ENCODE measurements at places on chromosomes 2 and 18.
A peak's percentile ranks its signal among the peaks of the same experiment; 100 is the strongest.

GRCh38 chr18:51711298-51711889 is 513.9 kb upstream of the MEX3C start:
- no peak for DNase-seq

DNA sequence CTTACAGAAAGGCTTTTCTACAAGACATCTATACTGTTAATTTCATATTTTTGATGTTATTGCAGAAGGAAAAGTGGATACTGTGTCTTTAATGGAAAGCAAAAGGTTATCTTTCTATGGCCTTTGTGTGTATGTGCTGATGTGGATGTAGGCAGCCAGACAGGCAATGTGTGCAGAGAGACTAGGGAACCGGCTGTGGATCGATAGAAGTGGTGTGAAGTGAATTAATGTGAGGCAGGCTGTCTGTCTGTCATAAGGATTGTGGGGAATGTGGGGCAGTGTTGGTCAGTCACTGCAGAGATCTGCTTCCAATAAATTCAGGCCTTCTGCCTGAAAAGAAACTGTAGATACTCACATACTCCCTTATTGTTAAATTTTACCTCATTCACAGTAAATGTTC is 156.7 kb downstream of the WDR7 start:
- DNase-seq = no peak

DNA sequence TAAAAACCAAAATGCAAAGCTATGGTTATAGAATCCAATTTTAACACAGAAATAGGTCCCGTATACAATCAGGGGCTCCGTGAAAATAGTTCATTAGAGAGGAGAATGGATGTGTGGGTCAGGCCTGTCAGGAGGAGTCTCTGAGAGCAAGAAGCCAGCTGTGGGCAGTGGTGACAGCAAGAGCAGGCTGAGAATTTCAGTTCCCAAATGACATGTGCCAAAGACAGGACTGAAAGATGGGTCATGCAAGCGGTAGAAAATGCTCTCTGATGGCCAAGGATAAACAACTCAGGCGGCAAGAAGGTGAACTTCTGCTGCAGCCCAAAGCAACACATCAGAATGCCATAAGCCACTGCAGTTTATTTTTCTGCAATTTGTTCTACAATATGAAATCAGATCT is 100.4 kb downstream of the CCDC141 start:
- DNase-seq = no peak

DNA sequence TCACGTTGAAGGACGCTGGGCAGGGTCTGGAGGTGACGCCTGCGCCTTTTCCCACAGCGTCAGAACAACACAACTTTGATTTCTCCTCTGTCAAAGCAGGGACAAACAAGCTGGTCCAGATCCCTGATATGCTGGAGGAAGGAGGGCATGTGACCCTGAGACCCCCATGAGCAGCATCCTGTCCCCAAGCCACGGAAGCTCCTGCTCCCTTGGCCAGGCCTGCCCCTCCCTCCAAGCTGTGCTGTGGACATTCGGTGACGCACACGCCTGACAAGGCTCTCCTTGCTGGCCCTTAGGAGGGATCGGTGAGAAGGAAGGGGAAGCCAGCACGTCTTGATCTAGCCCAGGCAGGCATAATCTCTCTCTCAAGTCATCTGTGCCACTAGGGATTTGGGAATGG is 11.3 kb downstream of the MLPH start:
- no peak for DNase-seq

- DNase-seq = no peak
Observed at GRCh38 chr2:191043438-191043837, 29.5 kb upstream of the STAT1 start.

- no peak for DNase-seq
Observed at GRCh38 chr2:3644246-3644525, 13.8 kb upstream of the ALLC start.

DNA sequence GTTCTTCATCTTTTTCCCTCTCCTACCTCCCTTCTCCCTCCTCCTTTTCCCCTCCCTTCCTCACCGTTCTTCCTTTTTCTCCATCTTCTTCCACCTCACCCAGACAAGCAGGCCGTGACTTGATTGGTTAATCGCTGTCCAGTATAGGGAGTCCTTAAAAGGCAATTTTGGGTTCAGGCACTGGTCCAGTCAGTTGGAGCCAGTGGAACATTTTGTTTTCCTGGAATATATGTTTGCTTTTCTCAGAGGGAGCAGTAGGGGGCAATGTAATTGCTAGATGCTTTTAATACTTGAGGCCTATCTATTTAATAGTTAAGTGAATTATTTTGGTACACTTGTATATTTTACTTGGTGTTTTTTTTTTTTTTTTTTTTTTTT is 15.0 kb downstream of the ELAC1 start:
- DNase-seq = no peak

- peak; percentile 41 for DNase-seq
Observed at GRCh38 chr2:230908595-230909191, 16.3 kb downstream of the GPR55 start.

DNA sequence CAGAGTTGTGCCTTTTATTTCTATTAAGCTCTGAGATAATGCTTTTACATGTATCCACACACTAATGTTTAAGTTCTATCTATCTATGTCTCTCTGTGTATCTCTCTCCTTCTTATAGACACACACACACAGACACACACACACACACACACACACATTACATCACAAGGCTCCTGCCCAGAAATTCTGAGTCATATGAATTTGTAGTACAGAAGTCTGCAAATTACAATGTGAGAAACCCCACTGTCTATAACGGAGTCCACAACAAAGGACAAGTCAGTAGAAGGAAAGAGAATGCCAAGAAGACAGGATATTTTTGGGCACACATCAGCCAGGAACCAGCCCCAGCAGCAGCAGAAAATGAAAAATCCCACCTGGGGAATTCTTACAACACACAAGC is 142.4 kb downstream of the EN1 start:
- no peak for DNase-seq

GRCh38 chr18:35406666-35407065 is 29.5 kb upstream of the ZNF396 start:
- no peak for DNase-seq

DNA sequence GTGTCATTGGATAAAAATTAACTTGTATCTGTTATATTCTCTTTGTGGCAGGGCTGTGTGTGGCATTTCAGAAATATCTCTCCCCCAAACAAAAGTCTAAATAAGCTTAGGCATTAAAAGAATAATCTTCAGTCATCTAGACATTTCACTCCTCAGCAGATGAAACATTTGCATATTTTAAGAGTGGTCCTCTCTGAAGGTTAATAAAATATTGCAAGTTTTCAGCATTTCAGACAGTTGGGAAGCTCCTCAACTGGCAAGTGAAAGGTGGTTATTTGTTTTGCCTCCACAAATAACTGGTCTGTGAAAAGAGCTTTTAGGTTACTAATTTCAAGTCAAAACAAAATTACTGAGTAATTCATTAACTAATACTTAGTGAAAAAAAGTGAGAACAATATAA is 462.6 kb downstream of the EPHA4 start:
- no peak for DNase-seq

- no peak for DNase-seq
Observed at GRCh38 chr2:215338883-215339679, 27.2 kb downstream of the ATIC start.

GRCh38 chr18:80109676-80110078 is 615 bp downstream of the ADNP2 start:
- peak; percentile 86 for DNase-seq

DNA sequence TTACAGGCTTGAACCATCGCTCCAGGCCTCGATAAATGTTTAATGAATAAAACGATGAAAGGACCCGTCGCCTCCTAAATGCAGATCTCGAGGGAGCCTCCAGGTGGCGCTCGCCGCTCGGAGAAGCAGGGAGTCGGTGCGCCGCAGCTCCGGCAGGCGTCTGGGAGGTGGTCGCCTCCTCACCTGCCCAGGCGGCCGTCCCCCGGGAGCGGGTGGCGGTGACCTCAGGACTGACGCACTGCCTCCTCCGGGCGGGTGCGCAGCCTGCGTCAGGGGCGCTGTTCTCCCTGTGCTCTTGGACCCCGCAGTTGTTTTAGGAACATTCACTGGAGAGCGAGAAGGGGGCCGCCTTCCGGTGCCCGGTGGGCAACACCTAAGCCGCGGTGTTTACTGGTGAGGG is 38.6 kb upstream of the POLE4 start:
- peak; percentile 95 for DNase-seq

DNA sequence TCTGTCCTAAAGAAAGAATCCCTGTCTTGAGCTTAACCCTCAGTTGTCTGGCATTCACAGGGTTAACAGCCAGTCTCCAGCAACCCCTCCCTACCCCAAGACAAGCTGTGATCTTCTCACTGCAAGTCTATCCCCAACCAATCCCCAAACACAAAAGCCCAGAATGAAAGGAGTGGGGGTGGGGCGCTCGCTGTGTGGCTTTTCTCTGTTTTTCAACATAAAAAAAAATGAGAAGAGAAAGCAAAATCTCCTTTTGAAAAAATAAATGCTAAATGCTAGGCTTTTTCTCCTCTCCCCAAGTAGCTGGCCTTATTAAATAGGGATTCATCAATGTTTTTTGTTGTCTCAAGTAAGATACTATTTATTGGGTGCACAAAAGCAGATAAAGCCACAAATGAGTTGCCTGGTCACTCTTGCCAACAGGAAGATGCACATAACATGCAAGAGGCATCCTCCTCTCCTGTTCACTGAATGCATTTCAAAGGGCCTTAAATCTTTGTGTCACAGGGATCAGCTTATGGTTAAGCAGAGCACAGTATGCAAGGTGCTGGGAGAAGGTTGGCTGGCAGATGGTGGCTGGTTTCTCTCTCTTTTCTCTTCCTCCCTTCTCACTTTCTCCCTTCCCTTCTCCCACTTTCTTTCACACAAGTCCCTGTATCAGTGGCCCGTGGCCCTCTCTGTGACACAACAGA is 225.6 kb downstream of the CMPK2 start:
- DNase-seq = peak; percentile 92

GRCh38 chr2:131132729-131133128 is 27.6 kb downstream of the PLEKHB2 start:
- no peak for DNase-seq

- DNase-seq = no peak
Observed at GRCh38 chr2:10985901-10986535, 74.3 kb downstream of the KCNF1 start.

- no peak for DNase-seq
Observed at GRCh38 chr18:22928339-22928738, 4.8 kb upstream of the RBBP8 start.

GRCh38 chr2:126946318-126947102 is 47.8 kb downstream of the TEX51 start:
- DNase-seq = no peak

DNA sequence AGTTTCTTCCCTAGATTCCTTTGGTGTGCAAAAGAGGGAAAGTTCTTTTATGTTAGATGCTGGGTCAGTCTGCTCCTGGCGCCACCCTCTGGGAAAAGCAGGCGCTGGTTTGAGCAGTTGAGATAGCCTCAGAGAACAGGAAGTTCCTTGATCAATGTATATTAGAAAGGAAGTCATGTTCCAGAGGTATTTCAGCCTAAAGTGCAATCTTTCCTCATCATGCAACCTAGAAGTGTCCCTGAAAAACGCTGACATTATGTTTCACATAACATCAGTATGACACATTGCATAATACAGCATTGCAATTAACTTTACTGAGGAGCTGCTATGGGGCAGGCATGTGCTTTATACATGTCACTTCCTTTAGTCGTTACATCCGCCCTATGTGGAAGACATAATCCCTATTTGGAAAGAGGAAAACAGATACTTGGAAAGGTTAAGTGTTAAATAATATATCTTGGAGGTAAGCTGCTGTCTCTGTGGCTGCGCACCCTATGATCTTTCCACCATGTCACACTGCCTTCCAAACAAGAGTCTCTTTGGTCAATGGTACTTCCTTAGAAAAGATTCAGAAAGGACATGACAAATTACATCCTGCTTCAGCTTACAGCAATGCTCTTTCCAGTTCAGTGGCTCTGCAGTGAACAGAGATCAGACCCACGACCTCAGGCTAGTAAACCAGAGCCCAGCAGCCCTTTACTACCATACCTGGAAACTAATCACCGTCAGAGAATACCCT is 369.7 kb downstream of the RAD51AP2 start:
- peak; percentile 82 for DNase-seq

- DNase-seq = no peak
Observed at GRCh38 chr2:160270571-160271113, 70.6 kb upstream of the ITGB6 start.

- no peak for DNase-seq
Observed at GRCh38 chr2:136251885-136252585, 134.1 kb upstream of the CXCR4 start.

- DNase-seq = peak; percentile 71
Observed at GRCh38 chr2:48016225-48017019, 110.1 kb upstream of the FBXO11 start.

DNA sequence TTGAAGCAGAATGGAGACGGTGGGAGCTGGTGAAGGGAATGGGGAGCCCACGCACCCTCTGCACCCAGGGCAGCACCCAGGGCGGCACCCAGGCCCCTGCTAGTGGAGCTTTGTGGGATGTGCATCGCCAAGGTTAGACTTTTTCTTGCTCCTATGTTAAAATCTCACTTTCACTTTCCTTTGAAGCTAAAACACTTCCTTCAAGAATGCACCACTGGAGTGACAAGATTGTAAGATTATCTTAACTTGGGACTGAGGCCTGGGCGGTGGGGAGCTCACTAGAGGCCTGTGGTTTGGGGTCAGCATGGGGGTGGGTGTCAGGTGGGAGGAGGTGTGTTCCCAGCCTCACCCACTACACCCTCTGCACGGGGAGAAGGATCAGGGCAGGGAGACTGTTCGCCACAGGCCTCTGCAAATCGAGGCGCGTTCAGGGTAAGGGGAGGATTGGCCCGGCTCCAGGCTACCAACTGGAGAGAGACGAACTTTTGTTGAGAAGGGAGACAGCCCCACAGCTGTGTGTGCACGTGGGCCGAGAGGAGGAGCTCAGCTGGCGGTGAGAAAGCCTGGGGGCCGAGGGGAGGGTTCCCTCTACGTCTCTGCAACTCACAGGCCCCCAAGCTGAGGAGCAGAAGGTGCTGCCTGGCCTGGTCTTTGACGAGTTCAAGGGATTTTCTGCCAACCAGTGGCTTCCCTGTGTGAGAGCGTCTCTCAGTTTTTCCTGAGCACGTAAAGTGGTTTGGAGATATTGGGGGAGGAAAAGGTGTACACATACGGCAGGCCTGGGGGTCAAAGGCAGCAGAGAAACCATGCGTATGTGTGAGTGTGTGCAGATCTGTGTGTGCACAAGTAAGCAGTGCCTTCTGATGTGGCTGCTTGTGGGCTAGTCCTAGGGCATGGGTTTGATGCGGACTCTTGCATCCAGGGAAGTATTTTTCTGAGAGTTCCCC is 147.7 kb downstream of the KLHL29 start:
- no peak for DNase-seq

GRCh38 chr2:127576433-127577207 is 41.1 kb downstream of the MYO7B start:
- DNase-seq = peak; percentile 60

GRCh38 chr2:101112772-101113157 is 38.4 kb downstream of the TBC1D8 start:
- no peak for DNase-seq

GRCh38 chr18:23563377-23564043 is 22.8 kb downstream of the NPC1 start:
- no peak for DNase-seq

DNA sequence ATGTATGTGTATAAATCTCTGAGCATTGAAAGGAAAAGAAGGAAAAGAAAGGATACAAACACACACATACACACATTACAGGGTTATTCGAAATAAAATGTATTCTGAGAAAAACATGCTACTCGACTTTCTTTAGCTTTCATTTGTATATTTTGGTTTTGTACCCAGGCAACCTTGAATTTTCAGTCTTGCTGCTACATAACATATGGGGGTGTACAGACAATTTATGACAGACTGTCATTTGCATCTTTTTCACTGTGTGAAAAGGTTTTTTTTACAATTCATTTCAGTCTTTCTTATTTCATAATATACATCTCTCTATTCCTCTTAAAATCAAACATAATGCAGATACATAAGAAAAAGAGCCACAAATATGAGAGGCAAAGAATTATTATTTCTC is 1238.4 kb upstream of the NXPH2 start:
- DNase-seq = no peak
